ENCODE measurements at places on chromosomes 1 and 21.

DNA sequence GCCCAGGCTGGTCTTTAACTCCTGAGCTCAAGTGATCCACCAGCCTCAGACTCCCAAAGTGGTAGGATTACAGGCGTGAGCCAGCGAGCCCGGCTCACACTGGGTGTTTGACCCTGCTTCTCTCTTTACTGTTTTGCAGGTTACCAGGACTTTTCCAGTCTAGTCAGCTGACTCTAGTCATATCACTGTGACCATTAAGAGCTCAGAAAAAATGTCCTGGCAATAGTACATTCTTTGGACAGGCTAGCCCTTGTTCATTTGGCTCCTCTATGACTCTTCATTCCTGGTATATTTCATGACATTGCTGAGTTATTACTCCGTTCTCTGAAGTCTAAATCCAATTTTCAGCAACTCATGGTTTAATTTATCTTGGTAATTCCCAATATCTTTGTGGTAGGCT, 8.0 kb upstream of the CA6 start:
- DNase-seq = no peak

DNA sequence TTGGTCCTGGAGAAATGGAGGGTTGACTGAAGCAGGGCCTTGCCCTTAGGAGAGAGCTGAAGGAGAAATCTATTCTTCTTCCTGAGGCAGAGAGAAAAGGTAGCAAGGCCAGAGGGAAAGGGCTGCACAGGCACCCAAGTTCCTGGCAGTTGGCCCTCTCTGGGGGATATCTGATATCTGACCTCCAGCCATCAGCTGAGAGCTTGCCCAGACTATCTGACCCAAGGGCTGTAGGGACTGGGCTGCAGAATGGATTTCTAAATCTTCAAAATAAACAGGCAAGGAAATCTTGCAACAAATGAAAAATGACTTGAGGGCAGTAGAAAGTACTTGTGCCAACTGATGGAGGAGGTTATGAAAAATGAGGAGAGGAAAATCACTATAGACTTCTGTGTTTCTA, 498 bp upstream of the CLCA2 start:
- DNase-seq = no peak

- no peak for DNase-seq
Measured at GRCh38 chr21:42350927-42351426, at the start of gene TFF2. TSS of gene TFF2 (minus strand) at chr21:42350994. CDS start at chr21:42350957, 37 bp downstream.

DNA sequence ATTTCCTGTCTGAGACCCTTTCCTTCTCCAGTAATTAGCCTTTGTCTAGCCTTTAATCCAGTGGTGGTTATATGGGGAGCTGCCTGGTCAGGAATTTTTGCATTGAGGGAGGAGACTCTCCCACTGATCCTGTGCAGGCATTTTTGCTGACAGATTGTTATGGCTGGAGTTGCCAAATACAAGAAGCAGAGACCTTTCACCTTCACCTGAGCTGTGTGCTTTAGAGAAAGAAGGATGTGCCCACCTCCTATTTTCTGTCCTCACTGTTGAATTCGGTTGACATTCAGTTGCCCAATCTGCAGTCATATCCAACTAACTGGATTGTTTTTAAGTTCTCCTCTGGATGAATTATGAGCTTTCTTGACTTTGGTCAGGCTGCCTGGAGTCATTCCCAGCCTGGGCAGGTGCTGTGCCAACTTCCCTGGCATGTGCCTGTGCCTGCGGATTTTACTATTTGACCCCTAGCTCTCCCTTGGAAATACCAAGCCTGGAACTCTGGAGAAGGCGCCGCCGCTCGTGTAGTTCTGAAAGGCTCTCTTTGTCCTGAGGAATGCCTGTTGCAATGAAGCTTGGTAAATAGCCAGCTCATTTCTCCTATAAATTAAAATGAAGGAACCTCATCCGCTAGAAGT, 143.9 kb downstream of the NOS1AP start:
- no peak for DNase-seq

- DNase-seq = no peak
Measured at GRCh38 chr1:8679395-8679800, 138.0 kb downstream of the RERE start.

GRCh38 chr1:208511242-208511860, 267.2 kb upstream of the PLXNA2 start:
- no peak for DNase-seq

DNA sequence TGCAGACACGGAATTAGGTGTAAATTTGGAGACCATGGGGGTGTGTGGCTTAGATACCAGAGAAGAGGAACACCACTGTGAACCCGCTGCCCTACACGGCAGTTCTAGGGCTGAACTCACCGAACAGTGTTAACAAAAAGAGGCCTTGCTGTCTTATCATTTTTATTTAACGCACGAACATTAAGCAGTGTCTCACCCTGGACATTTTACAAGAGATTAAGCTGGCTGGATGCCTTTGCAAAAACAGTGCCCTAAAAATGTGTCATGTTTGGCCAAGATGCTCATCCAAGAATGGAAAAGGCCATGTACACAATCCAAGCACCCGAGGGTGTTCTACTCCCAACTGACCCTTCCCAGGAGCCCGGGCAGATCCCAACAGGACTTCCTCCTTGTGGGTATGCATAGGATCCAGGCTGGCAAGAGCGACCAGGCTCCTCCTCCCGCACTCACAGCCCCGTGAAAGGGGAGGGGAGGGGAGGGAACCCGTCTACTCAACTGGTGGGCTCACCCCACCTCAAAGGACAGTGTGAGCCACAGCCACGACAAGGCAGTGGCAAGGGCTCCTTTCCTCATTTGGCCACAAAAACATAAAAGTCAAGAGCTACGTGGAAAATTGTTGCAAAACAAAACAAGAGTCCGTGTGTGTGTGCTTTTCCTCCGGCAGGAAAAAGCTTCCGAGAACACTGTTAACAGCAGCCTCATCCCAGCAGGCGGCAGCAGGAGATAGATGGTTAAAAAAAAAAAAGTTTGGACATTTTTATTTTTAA, 20.3 kb downstream of the C2CD2 start:
- peak; percentile 63 for DNase-seq

DNA sequence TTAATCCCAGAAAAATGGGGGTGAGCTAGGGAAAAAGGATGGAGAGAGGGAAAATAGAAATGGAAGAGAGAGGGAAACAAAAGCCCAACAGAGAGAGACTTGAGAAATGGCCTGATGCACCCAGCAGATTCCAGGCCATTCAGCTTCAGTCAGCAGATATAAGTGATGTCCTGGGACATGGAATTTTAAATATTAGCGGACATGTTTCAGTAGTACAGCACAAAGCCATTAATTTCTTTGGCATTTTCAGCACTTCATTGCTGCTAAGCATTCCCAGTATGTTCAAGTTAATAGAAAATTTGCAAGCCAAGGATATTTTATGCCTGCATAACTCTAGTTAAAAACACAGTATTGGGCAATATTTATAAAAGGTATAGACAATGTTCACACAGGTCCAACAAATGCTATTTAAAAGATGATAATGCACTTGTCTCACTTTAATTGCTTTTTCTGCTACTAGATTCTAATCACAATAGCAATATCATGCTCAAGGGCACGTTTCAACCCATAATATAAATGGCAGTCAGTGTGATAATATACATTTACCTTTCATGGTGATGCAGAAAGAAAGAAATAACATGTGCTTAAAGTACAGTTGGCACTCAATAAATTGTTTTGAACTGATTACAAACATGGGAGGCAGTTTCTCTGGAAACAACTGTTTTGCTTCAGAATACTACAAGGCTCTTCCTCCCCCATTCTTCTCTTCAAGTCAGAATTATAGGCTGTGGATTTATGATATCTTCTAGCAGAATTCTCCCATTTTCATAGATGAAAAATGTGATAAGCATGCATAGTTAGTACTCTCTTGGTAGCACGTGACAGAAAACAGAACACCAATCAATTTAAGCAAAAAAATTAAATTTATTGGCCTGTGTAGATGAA, 108.1 kb upstream of the MAGI3 start:
- DNase-seq = no peak

DNA sequence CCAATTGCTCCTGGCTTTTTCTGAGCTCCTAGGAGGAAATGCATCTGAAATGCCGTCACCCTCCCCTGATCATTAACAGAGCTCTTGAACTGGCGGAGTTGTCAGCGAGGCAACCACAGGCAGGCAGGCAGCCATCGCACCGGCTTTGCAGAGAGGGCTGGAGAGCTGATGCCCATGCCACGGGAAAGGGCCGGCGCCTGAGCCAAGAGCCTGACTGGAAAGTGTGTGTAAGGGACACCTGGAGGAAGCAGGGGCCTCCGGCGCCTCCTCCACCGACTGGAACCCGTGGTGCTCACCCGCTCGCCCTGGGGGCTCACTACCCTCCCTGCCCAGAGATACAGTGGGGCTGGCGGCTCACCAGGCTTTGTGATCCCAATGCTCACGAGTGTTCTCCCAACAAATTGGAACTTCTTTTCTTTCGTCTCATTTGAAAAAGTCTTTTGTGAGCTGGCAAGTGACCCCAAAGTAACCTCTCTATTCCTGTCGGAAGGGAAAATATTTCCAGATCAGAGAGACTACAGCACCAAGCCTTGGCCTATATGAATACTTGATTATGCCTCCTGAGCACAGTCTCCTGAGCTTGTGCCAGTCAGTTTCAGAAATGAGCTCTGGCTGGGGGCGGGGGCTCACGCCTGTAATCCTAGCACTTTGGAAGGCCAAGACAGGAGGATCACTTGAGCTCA, 97.7 kb upstream of the SLC25A33 start:
- DNase-seq = no peak

- DNase-seq = no peak
Measured at GRCh38 chr1:226943927-226944326, 3.8 kb downstream of the COQ8A start.

DNA sequence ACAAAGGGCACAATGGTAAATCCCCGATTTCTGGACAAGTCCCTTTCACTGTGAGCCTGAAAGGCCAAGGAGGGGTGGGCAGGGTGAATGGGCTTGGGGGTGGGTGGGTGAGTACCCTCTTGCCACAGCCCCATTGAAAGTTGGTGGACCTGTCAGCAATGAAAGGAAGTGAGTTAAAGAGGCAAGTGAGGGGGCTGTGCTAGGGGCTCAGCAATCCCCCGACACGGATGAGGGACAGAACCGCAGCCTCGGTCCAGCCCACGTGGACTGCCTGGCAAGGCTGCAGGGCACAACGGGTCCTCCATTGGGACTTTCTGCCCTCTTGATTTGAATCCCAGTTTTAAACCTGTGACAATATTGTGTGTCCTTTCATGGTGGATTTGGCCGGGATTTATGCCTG, 255.3 kb downstream of the FOXD2 start:
- no peak for DNase-seq

GRCh38 chr1:215517441-215517891, 49.6 kb upstream of the KCTD3 start:
- peak; percentile 18 for DNase-seq

DNA sequence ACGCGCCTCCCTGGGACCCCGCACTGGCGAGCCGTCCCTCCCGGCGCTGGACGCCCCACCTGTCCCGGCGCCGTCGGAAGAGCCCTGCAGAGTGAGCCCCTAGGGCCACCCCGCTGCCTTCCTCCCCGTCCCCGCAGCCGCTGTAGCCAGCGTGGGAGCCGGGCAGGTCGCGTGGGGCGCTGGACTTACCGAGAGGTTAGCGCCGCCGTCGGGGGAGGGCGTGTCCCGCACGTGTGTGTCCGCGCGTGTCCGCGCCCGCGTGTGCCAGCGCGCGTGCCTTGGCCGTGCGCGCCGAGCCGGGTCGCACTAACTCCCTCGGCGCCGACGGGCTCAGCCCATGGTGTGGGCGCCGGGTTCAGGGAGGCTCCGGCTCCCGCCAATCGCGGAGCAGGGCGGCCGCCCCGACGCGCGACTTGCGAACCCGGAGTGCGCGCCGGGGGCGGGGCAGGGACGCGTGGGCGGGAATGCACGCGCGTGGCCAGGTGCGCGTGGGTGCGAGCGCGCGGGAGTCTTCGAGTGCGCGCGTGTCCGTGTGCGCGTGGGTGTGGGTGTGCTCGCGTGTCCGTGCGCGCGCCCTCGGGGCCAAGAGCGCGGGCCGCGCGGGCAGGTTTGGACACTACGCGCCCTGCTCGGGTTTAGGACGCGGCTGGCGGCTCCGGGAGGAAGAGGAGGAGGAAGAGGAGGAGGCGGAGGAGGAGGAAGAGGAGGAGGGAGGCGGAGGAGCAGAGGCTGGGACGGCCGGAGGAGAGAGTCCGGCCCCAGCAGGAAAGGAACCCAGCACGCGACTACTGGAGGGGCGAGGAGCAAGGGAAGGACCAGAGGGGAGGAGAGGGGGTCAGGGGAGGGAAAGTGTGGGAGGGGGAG, 145.2 kb upstream of the ETS2 start:
- DNase-seq = peak; percentile 42

GRCh38 chr1:110033421-110033820, 1.0 kb upstream of the STRIP1 start:
- DNase-seq = no peak

GRCh38 chr1:29094954-29095353, 28.7 kb downstream of the TMEM200B start:
- DNase-seq = no peak

GRCh38 chr1:111672331-111672730, 52.7 kb downstream of the RAP1A start:
- no peak for DNase-seq

GRCh38 chr21:28885853-28886177, 106.9 kb downstream of the LTN1 start:
- DNase-seq = no peak

DNA sequence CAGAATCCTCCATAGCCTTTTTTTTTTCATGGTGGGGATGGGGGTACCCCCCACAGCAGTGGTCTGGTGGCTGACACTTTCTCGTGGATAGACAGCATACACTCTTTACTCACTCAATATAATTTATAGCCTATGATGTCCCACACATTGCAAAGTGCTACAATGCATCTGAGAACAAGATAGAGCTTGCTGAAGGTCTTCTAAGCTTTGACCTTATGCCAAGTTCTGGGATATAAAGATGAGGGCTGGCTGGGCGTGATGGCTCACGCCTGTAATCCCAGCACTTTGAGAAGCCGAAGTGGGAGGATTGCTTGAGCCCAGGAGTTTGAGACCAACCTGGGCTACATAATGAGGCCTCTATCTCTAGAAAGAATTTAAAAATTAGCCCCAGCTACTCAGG, 78.0 kb downstream of the MPZL1 start:
- DNase-seq = no peak

GRCh38 chr21:15839026-15839425, 109.2 kb downstream of the USP25 start:
- no peak for DNase-seq

DNA sequence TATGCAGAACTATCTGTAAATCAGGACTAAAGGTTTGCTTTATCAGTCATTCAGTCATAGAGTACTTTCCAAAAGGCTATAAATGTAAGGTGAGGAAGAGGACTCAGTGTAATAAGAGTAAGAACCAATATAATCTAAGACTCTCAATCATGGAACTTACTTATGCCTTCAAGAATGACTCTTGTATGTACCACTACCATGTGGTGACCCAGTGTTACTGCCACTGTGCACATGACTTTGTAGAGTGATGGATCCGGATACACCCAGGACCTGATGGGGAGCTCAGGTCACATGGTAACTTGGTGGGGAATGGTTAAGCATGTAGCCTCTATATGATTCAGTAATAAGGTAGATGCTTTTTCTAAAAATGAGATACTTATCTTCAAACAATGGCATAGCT, 2099.8 kb downstream of the MRPL39 start:
- no peak for DNase-seq
